Bronchial smooth muscle cell (primary cell): ENCODE measurements at places on chromosomes 2 and 18. TPM values are rescaled to one million over a fixed set of nuclear protein-coding genes. Genes with fewer than 3 reads are reported as not detected.

Gene RAD51AP2
- not detected in 2 replicates for total RNA-seq

Gene DPP10
- total RNA-seq = not detected in 2 replicates

Gene ACVR1
- total RNA-seq = 20.8 and 23.3 TPM in 2 replicates

Gene EPB41L3
- total RNA-seq = 91.1 and 127 TPM in 2 replicates

Gene AP1S3
- total RNA-seq = 0.26 and 1.6 TPM in 2 replicates

Gene CNGA3
- 0.16 TPM in 1 of 2 replicates, not detected in the other for total RNA-seq

Gene DSC2
- under 0.01 and 0.09 TPM in 2 replicates for total RNA-seq

Gene SERPINB11
- not detected in 2 replicates for total RNA-seq

Gene PEX13
- 13.9 and 20.2 TPM in 2 replicates for total RNA-seq

Gene MLPH
- 2.8 and 5.4 TPM in 2 replicates for total RNA-seq

Gene KRTCAP3
- total RNA-seq = 0.26 and 0.47 TPM in 2 replicates

Gene MC5R
- total RNA-seq = not detected in 2 replicates

Gene LOXL3
- total RNA-seq = 23.6 and 30.0 TPM in 2 replicates

Gene CDH2
- 9.8 and 10.5 TPM in 2 replicates for total RNA-seq

Gene RNF152
- total RNA-seq = 3.1 and 18.3 TPM in 2 replicates

Gene CD28
- total RNA-seq = not detected in 2 replicates

Gene SERPINB13
- total RNA-seq = 0.16 TPM in 1 of 2 replicates, not detected in the other

Gene PDE11A
- total RNA-seq = under 0.01 and 0.09 TPM in 2 replicates

Gene TMEFF2
- 0.69 and 2.2 TPM in 2 replicates for total RNA-seq

Gene UPP2
- total RNA-seq = 0.09 TPM in 1 of 2 replicates, not detected in the other
